A549 treated with DMSO at 1 μM for 4 hours (cell line): ENCODE measurements at places on chromosomes 11 and 22. TPM values are rescaled to one million over a fixed set of nuclear protein-coding genes. Genes with fewer than 3 reads are reported as not detected.

The RTN4R gene
- 5.5 to 10.0 TPM (median 8.8 TPM) in 5 replicates for total RNA-seq

The CEND1 gene
- total RNA-seq = 0.81 to 2.3 TPM (median 1.6 TPM) in 5 replicates

The RAG2 gene
- not detected in 5 replicates for total RNA-seq

The PLAAT2 gene
- total RNA-seq = 0.18 to 0.28 TPM (median 0.24 TPM) in 3 of 5 replicates, not detected in the others

The KCNK4 gene
- total RNA-seq = 0.06 to 0.07 TPM in 2 of 5 replicates, not detected in the others

The CDC45 gene
- total RNA-seq = 23.5 to 26.4 TPM (median 24.8 TPM) in 5 replicates

The RBMXL2 gene
- not detected in 5 replicates for total RNA-seq

The IGSF22 gene
- total RNA-seq = not detected in 5 replicates

The KRTAP5-8 gene
- not detected in 5 replicates for total RNA-seq
